ENCODE measurements at places on chromosomes 12 and 14.

DNA sequence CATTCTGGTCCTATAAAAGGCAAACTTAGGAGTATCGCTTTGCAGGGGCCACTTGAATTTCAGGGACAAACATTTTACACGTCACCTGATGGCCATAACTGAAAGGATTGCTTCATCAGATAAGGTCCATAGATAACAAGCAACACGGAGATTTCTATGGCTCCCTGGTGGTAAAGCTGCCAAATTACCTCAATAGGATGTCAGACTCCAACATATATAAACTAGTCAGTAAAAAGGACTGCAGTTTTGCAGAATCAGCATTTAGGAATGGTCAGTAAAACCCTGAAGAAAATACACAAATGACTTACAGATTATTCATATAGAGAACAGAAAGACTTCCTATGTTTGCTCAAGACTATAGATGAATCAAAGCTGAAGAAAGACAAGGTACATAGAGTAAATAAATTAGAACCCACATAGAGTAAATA lies 66.1 kb upstream of the GRIP1 start:
- no peak for DNase-seq

GRCh38 chr12:89469361-89469760 lies 55.2 kb downstream of the GALNT4 start:
- DNase-seq = no peak

- DNase-seq = no peak
These were observed 3.5 kb upstream of the EIF5 start for GRCh38 chr14:103330536-103330935.

GRCh38 chr14:75427482-75428229 lies at the start of gene JDP2:
TSS of gene JDP2 (plus strand) at chr14:75428022. CDS start at chr14:75437921, 9,899 bp downstream.
- DNase-seq = peak; percentile 38

DNA sequence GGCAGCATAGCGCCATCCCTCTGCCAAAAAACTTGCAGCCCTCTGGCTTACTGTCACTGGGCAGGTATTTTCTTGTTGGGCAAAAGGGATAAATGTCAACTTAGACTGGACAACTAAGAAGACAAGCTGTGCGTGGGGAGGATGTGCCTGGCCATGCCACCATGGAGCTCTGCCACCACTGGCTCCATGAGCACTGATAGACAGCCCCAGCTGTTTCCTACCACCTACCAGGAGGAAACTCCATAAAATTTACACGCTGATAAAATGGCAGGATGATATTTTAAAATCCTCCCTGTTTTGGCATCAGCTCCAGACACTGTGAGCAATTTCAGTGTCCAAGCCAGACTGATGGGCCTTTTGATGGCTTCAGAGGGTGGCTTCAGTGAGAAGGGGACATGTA lies 7.1 kb upstream of the GALNT16 start:
- no peak for DNase-seq

GRCh38 chr14:51498411-51499227 lies 153.1 kb upstream of the FRMD6 start:
- DNase-seq = no peak

- no peak for DNase-seq
These were observed 38.1 kb upstream of the PIWIL1 start for GRCh38 chr12:130299574-130299973.

GRCh38 chr12:32617534-32617933 lies 61.6 kb upstream of the DNM1L start:
- DNase-seq = no peak

DNA sequence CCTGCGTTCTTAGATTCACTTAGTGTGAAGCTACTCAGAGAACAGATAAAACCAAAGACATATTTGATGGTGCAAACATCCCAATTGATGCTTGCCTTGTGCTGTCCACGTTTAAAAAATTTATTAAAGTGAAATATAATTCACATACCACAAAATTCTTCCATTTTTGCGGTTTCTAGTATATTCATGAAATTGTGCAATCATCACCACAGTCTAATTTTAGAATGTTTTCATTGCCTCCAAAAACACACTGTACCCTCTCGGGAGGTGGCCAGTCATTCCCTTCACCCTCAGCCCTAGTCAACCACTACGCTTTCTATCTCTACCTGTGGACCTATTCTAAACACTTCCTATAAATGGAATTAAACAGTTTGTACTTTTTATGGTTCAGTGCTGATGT lies 1109.2 kb downstream of the FLRT2 start:
- DNase-seq = no peak

DNA sequence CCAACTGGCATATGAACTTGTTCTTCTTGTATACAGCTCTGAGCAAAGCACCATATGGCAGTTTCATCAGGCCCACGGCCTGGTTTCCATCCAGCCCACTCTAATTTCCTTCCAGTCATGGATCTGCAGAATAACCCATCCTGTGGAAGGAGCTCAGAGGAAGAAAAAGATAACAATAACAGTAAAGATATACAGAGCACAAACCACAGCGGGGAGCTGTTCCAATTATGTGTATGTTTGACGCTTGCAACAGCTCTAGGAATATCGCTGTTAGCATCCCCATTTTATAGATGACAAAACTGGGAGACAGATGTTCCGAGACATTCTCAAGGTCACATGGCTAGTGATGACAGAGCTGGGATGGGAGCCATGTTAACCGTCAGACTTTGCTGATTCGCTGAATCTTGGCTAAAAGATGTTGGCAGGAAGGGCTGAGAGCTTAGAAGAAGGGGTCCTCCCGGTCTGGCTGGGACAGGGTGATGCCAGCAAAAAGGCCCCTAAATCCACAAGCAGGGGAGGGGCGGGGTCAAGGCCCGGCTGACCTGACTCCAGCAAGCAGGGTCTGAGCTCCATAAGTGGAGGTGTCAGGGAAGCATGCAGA lies 34.4 kb upstream of the CIPC start:
- no peak for DNase-seq

DNA sequence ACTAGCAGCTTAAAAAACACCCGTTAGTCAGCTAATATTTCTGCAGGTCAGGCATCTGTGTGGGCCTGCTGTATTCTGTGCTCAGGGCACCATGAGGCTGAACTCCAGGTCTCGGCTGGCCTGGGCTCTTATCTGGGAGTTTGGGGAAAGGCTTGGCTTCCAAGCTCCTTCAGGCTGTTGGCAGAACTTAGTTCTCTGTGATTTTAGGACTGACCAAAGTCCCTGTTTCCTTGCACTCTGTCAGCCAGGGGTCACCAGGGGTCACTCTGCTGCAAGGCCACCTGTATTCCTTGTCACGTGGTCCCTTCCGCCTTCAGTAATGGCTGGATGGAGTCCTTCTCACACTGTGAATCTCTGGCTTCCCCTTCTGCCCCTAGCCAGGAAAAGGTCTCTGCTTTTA lies 586.4 kb downstream of the AACS start:
- DNase-seq = no peak

GRCh38 chr14:64467101-64467500 lies 1.8 kb downstream of the AKAP5 start:
- no peak for DNase-seq

GRCh38 chr12:48331399-48331798 lies 19.3 kb downstream of the ZNF641 start:
- no peak for DNase-seq

DNA sequence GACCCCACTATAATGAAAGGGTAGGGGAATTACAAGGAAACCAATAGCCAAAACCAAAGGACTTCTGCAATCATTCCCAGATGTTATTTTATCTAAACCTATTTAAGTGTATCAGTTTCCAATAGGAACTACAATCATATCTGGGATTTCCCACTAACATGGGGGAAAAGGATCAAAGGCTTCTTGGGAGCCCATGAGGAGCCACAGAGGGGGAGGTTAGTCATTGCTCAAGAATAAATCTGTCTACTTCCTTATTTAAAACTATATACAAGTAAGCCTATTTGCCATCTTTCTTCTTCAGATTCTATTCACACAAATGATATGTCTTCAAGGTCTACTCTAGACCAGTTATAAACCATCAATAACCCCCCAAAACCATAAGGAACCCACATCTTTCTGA lies 33.1 kb downstream of the FGD6 start:
- DNase-seq = no peak

DNA sequence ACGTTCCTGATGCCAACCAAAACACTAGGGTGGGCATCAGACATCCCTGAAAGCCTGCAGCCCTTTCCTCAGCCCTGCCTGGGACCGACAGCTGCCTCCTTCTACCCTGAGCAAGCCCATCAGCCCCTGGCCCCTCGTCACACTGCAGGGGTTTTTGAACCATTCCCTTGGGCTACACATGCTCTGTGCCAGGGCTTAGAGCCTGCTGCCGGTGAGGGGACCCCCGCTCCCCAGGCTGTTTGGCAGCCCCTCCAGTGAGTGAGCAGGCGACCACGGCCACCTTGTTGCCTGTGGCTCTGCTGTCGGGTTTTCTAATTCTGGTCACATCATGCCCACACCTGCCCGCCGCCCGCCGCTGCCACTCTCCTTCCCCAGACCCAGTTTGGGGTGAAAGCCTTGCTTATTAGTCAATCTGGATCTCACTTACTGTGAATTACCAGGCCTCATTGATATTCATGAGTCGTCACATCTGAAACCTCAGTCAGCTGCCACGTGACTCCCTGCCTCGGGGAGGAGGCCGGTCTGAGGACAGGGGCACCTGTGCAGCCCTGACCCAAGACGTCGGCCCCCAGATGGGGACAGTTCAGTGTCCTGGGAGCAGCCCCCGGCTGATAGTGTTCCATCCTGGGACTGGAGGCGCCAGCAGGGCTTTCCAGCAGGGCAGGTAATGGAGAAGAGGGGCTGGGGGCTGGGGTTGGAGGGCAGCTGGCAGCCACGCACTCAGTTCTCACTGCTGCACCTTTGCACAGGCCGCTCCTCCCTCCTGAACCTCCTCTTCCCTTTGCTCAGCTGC lies 163.0 kb downstream of the RBM19 start:
- no peak for DNase-seq

GRCh38 chr14:61104358-61104757 lies 123.3 kb downstream of the SLC38A6 start:
- DNase-seq = no peak

All from AG09309 (cell line).